ENCODE measurements at places on chromosomes 4 and X.
A peak's percentile ranks its signal among the peaks of the same experiment; 100 is the strongest.

DNA sequence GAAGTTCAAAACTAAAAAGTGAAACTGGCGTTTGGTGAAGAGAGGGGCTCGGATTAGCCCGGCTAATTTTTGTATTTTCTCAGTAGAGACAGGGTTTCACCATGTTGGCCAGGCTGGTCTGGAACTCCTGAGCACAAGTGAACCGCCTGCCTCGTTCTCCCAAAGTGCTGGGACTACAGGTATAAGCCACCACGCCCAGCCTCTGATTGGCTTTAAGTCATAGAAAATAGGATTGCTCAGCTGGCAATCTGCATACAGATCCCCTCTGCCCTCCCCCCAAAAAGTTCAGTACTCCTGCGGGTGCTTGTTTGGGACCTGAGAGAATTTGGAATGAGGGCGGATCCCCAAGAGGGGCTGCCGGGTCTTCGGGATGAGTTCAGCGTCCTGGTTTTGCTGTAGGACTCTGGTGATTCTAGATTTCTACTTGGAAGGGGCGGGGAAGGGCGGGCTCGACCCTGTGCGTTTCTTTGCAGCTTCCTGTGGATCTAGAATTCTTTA, 537 bp upstream of the PRKX start:
- DNase-seq, result no peak

DNA sequence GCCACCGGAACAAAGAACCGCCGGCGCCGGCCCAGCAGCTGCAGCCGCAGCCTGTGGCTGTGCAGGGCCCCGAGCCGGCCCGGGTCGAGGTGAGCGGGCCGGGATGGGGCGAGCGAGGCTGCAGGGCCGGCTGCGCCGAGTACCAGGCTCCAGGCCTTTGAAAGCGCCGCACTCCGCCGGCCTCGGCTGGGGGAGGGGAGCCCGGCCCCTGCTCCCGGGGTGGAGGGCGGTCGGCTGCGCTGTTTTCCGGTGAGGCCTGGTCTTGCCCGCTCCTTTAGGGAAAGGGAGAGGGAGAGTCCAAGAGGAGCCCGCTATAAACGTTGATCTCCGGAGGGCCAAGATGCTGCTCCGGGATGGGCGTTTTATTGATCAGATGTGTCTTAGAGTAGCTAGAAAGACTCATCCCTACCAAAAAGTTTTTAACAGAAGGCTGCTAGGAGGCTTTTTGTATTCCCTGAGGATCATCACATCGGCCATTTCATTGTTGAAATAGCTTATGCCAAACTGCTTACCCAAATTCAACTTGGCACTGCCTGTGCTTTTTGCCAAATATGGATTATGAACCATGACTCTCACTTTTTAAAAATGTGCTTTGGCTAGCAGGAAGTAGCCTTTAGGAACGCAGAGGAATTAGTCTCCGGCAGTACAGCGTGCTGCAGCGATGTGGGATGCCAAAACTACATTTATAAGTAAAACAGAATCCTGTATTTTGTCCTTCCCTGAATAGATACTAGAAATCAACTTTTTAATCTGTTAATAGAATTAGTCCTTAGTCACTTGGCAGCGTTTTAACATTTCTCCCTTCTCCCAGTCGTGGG, 760 bp downstream of the TMEM165 start:
- peak; percentile 55 for DNase-seq

- DNase-seq, result peak; percentile 74
Observed at GRCh38 chr4:105088110-105088879, 58.4 kb upstream of the TET2 start.

- peak; percentile 55 for DNase-seq
Observed at GRCh38 chr4:76199664-76200211, 13.9 kb downstream of the SCARB2 start.

DNA sequence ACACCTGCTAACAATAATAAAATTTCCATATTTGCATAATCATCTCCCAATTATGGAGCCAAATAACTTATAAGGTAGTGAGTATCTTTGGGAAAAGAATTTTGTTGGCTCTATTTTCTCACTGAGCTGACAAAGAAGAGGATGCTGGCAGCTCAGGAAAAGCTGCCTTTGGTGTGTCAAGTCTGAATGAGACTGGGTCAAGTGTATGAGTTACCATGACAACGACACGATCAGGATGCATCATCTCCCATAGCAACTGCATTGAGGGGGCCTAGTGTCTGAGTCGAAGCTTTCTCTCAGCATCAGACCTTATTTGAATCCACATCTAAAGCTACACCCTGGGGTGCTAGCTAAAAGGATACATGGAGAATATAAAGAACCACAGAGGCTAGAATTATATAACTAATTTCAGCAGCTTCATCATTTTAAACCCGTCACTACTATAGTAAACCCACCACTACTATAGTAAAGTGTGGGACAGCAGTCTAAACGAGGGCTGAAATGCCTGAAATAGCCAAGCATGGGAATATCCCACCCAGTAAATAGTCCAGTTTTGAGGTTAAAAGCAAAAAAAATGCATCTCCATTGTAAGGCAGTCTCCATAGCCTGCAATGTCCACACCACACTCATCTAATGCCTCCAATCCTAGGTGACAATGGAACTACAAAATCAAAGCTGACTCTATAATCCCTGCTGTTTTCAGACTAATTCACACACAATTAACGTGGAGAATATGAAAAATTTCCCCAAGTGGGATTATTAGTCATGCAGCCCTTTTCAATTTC, 16.0 kb downstream of the GSPT2 start:
- DNase-seq, result no peak

- DNase-seq, result peak; percentile 45
Observed at GRCh38 chr4:7844594-7844991, 95.1 kb downstream of the AFAP1 start.

- no peak for DNase-seq
Observed at GRCh38 chrX:135982860-135983259, 2.4 kb upstream of the SLC9A6 start.

DNA sequence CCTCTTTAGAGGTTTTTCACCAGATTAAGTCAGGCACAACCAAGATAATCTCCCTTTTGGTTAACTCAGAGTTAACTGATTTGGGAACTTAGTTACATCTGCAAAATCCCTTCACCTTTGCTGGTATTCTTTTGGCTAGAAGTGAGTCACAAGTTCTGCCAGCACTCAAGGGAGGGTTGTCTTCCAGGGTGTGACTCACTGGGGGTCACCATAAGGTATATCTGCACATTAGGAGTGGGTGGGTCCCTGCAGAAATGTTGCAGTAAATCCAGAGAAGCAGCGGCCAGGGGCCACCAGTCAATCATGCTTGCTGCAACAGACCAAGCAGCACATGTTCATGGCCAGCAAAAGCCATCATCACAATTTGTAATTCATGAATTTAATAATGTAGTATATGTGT, 59.8 kb upstream of the MAML3 start:
- DNase-seq, result no peak

- no peak for DNase-seq
Observed at GRCh38 chr4:142419712-142420111, 426.4 kb downstream of the INPP4B start.

DNA sequence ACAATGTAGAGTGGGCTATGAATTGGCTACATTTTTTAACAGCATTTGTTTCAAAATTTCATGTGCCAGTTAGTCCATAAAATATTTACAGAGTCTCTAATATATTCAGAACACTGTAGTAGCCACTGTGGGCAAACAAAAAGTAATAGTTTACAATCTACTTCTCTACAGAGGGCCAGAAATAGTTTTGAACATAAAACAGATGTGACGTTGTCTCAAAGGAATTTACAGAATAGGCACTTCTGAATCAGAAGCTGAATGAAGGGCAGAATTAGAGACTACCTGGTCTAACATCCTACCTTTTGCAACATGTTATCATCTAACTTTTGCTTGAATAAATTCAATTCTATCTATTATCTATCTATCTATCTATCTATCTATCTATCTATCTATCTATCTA, 811.9 kb upstream of the EPHA5 start:
- DNase-seq, result no peak

DNA sequence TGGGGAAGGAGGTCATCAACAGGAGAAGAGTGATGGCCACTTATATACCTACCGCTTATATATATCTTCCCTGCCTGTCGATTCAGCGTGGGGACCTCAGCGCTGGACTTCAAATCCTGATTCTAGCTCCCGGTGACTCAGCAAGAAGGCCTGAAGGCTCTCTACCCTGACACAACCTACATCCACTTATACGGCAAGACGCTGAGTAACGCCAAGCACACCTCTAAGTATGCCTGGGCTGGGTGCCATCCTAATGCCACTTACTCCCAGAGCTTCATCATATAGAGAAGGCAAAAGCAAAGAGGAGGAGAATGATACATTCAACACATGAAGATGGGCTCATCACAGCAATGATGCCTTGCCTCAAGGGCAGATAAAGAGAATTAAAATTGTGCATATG, 198.3 kb downstream of the CHIC2 start:
- DNase-seq, result no peak

DNA sequence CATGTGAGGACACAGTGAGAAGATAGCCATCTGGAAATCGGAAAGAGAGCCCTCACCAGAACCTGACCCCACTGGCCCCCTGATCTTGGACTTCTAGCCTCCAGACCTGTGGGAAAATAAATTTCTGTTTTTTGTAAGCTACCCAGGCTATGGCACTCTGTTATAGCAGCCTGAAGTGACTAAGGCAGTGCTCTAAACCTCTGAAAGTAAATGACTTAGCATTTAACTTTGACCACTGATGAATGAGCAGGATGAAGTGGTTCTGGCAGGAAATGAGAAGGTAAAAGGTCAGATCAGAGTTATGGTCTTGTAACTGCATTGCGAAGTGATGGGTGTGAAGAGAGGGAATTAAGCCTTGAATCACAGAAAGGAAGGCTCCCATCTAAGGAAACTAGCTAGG, 17.0 kb downstream of the GPAT3 start:
- DNase-seq, result no peak

- DNase-seq, result peak; percentile 59
Observed at GRCh38 chrX:29841750-29842149, 373.6 kb upstream of the MAGEB2 start.

DNA sequence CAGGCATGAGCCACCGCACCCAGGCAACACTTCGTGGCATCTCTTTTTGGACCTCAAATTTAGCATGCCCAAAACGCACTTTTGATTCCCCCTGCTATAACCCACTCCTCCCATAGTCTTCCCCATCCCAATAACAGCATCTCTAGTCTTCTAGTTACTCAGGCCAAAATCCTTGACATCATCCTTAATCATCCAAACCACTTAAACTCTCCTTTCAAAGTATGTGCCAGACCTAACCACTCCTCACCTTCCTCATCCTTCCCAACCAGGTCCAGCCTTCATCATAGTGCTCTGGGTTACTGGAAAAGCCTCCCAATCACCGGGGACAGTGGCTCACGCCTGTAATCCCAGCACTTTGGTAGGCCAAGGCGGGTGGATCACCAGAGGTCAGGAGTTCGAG, 41.9 kb downstream of the AFAP1 start:
- no peak for DNase-seq

GRCh38 chrX:120741452-120741851, 111.6 kb upstream of the C1GALT1C1 start:
- no peak for DNase-seq

GRCh38 chrX:134623293-134624045, 34.8 kb downstream of the PLAC1 start:
- peak; percentile 24 for DNase-seq

DNA sequence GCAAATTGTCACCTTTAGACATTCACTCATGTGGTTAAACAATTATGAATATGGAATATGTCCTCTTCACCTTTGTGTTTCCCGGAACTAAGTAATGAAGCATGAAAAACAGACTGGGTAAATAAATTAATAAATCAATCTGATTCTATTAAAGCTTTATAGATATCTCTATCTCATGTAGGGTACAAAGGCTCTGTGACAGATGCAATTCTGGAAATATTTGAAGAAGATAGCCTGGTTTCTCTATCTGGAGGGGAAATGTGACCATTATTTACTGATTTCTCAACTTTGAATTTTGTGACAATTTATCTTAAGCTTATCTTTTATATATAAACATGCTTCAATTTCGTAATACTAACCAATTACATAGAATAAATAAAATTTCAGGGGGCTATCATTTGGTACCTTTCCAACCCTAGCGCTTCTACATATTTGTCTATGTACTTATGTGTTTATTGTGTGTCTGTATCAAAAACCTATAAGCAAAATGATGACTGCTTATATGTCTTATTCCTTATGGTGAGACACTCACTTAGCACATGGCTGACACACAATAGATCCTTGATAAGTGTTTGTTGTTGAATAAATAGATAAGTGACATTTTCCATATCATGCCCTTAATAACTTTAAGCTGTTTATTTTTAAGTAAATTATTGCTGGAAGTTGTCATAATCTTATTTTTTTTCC, 9.9 kb downstream of the CTSO start:
- no peak for DNase-seq
